Activated CD4-positive, alpha-beta T cell treated with anti-CD3 and anti-CD28 coated beads, Interleukin-2, amount 10 ng/mL, durations not matched to agents 24 days and 14 days (primary cell): ENCODE measurements at places on chromosomes 6 and 20. TPM values are rescaled to one million over a fixed set of nuclear protein-coding genes. Genes with fewer than 3 reads are reported as not detected.

The PRR18 gene
- total RNA-seq: not detected in 2 replicates

The COQ3 gene
- 13.4 and 14.4 TPM in 2 replicates for total RNA-seq

The RAMACL gene
- 0.14 and 0.30 TPM in 2 replicates for total RNA-seq

GRCh38 chr6:23179994-23180393 lies 610.6 kb downstream of the HDGFL1 start:
- no peaks in the 10 kb centered on the region for H3K4me1 ChIP-seq
- DNase-seq: no peak
- no peak overlapping the region for H3K4me3 ChIP-seq
- H3K27ac ChIP-seq: no peak overlapping the region
- H3K27me3 ChIP-seq: no peaks in the 10 kb centered on the region
- no peaks in the 10 kb centered on the region for H3K36me3 ChIP-seq

DNA sequence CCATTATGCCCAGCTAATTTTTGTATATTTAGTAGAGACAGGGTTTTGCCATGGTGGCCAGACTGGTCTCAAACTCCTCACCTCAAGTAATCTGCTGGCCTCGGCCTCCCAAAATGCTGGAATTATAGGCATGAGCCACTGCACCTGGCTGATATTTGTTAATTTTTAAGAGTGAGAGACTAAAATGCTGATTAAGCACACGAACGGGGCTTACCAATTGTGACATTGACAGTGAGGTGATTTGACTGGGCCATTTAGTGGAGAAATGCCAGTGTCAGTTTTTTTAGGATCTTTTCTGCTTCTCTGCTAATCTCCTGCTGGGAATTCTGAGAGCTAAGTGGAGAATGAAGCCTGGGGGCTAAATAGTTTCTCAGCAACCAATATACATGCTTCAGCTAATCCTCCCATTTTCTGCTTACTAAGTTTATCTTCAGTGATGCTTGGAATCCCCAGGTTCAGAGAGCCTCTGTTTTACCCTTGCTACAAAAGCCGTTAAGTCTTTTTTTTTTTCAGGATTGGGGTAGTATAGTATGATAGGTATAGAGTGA lies 9.8 kb upstream of the DEFB123 start:
- DNase-seq: no peak
- no peak overlapping the region for H3K4me3 ChIP-seq
- peaks cover 2% of the 10 kb centered on the region for H3K27me3 ChIP-seq
- no peaks in the 10 kb centered on the region for H3K4me1 ChIP-seq

DNA sequence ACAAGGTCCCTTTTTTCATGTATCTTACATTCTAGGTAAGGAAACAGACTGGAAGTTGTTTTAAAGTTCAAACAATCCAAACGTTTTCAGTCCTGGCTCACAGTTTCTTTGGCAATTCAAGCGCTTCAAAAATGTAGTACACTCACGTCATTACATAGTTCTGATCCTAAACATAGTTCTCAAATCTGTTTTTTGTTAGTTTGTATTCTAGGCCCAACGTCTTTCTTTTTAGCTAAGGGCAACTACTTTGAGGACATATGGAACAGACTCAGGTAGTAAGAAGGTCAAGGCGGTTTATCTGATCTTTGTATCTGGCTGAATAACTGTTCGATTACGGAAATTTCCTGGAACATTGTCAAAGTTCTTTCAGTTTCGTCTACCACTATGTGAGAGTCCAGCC lies 36.9 kb upstream of the PLCB4 start:
- no peaks in the 10 kb centered on the region for H3K27me3 ChIP-seq
- H3K4me3 ChIP-seq: no peak overlapping the region
- no peak for DNase-seq
- H3K36me3 ChIP-seq: no peaks in the 10 kb centered on the region

- H3K27me3 ChIP-seq: no peaks in the 10 kb centered on the region
- no peak overlapping the region for H3K4me3 ChIP-seq
- no peaks in the 10 kb centered on the region for H3K36me3 ChIP-seq
- peaks cover 56% of the 10 kb centered on the region for H3K4me1 ChIP-seq
These were observed 111.0 kb upstream of the TMEM170B start for GRCh38 chr6:11426571-11426970.

DNA sequence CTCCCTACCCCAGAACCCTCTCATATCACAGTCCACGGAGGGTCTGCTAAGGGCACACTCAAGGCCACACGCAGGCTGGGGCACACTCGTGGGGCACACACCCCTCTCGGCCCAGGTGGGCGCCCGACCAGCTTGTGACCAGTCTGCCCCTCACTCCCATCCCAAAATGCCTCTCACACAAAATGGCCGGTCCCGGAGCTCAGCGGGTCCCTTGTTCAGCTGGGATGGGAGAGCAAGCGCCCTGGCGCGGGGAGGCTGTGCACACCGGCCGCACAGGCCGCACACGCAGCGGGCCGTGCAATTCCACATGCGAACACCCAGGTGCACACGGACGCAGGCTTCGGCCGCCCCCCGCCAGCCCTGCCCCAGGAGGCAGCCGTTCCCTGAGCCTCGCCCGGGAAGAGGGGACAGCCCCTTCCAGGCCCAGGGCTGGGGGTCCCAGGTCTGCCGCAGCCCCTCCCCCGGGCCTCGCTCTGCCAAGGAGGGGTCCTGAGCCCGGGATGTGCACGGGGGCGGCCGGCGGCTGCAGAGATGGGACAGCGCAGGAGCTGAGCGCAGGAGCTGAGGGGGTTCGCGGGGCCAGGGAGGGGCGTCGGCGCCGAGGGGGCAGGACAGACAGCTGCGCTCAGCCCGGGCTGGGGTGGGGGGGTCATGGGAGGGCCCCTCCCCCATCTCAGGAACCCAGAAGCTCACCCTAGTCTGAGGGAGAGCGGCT lies 1.3 kb downstream of the KCNQ2 start:
- no peak overlapping the region for H3K4me3 ChIP-seq
- no peaks in the 10 kb centered on the region for H3K4me1 ChIP-seq
- no peak overlapping the region for H3K27ac ChIP-seq
- no peaks in the 10 kb centered on the region for H3K36me3 ChIP-seq
- H3K27me3 ChIP-seq: peaks cover 25% of the 10 kb centered on the region
- no peak for DNase-seq

DNA sequence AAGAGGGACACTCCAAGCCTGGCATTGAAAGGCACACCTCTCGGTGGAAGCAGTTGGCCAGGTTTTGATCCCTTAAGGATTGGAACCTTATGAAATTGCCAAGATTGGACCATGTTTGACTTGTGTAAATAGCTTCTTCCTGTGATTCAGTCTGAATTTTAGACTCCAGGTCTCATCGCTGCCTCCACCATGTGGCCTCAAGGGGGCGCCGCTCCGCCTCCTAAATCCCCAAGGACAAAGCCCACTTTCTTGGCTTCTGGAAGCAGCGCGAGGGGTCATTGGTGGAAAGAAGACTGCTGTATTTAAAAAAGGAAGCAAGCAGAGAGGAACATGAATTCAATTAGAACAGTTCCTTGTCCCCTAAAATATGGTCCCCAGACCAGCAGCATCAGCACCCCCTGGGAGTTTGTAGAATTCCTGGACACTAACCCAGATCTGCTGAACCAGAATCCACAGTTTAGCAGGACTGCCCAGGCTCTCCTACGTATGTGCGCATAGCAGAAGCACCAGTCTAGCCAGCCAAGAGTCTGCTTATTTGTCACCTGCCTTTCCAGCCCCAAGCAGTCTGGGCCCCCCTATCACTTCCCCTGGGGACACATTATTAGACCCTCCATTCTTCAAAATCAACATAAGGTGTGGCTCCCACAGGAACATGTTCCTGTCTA lies 108.5 kb downstream of the LY86 start:
- H3K4me1 ChIP-seq: peaks cover 39% of the 10 kb centered on the region
- H3K36me3 ChIP-seq: no peaks in the 10 kb centered on the region
- no peak overlapping the region for H3K4me3 ChIP-seq
- peaks cover 17% of the 10 kb centered on the region for H3K27me3 ChIP-seq
